ELF-1 (cell line): ENCODE measurements at places on chromosomes 4 and X.
A peak's percentile ranks its signal among the peaks of the same experiment; 100 is the strongest.

- DNase-seq: no peak
Observed at GRCh38 chrX:105894721-105895120, 72.4 kb downstream of the NRK start.

- peak; percentile 68 for DNase-seq
Observed at GRCh38 chrX:53813670-53814440, 127.3 kb upstream of the HUWE1 start.

DNA sequence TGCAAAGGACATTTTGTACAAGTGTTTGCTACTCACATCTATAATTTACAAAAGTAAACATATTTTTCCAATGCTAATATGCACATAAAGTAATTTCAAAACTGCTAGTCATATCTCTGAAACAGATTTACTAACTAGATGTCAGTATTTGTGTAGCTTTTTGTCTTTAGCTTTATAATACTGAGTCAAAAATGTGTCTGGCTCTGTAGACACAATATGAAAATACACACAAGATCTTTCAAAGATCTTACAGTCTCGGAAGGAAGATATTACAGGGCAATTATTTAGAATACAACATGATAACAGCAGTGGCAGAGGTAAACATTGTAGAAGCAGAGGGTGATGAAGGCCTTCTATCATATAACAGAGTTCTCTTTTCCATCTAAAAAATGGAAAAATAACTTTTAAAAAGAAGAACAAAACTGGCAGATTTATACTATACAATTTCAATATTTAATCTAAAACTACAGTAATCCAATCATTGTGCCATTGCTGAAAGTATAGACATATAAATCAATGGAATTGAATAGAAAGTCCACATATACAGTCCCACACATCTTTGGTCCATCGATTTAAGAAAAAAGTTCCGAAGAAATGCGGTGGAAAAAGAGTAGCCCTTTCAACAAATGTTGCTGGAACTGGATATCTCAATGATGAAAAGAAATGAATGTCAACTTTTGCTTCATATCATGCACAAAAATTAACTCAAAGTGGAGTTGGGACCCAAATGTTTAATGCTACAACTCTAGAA is 29.4 kb downstream of the ARAP2 start:
- no peak for DNase-seq

- no peak for DNase-seq
Observed at GRCh38 chr4:10736895-10737294, 52.3 kb upstream of the CLNK start.

GRCh38 chr4:30719454-30720020 is 632 bp upstream of the PCDH7 start:
- DNase-seq: peak; percentile 75

DNA sequence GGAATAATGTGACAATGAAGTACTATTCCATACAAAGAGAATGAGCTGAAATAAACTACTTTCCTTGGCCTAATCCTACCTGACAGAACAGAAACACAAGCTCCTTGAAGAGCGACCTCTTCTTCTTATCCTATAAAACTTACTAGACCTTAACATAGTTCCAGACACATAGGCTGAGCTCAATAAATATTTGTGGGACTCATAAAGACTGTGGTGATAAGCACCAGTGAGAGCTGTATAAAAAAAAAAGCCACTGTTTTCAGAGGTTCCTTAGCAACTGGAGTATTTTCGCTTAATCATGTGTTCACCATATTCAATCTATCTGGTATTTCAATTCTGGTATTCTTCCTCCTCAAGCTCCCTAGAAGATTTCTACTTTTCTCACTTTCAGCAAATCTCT is 1129.6 kb downstream of the STPG2 start:
- DNase-seq: no peak

DNA sequence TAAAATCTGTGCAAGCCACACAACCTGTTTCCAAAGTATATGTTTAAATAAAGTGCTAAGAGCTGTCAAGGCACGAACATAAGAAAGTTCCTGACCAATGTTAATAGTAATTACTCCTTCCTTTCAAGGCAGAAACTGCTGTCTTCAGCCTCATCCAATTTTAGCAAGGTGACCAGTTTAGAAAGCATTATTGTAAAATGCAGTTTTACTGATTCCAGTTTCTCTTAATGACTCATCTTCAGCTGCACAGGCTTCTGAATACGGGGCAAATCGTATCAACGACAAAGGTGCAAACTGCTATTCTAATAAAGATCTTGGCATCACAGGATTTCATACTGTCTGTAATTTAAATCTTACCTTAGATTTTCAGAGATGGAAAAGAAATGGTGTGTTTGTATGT is 87.5 kb downstream of the PPP3CA start:
- DNase-seq: no peak

DNA sequence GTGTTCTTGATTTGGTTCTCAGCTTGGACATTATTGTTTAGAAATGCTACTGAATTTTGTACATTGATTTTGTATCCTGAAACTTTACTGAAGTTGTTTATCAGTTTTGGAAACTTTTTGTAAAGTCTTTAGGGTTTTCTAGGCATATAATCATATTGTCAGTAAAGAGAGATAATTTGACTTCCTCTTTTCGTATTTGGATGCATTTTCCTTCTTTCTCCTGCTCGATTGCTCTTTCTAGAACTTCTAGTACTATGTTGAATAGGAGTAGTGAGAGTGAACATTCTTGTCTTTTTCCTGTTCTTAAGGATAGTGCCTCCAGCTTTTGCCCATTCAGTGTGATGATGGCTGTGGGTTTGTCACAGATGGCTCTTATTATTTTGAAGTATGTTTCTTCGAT is 24.1 kb downstream of the TMPRSS11A start:
- no peak for DNase-seq

- DNase-seq: no peak
Observed at GRCh38 chr4:38644201-38644600, 19.8 kb upstream of the KLF3 start.

GRCh38 chr4:5869966-5870619 is 22.8 kb downstream of the CRMP1 start:
- DNase-seq: no peak
